ENCODE measurements at places on chromosomes 5 and 9.

GRCh38 chr9:87160148-87161102, 213.1 kb upstream of the GAS1 start:
- no peak for DNase-seq

DNA sequence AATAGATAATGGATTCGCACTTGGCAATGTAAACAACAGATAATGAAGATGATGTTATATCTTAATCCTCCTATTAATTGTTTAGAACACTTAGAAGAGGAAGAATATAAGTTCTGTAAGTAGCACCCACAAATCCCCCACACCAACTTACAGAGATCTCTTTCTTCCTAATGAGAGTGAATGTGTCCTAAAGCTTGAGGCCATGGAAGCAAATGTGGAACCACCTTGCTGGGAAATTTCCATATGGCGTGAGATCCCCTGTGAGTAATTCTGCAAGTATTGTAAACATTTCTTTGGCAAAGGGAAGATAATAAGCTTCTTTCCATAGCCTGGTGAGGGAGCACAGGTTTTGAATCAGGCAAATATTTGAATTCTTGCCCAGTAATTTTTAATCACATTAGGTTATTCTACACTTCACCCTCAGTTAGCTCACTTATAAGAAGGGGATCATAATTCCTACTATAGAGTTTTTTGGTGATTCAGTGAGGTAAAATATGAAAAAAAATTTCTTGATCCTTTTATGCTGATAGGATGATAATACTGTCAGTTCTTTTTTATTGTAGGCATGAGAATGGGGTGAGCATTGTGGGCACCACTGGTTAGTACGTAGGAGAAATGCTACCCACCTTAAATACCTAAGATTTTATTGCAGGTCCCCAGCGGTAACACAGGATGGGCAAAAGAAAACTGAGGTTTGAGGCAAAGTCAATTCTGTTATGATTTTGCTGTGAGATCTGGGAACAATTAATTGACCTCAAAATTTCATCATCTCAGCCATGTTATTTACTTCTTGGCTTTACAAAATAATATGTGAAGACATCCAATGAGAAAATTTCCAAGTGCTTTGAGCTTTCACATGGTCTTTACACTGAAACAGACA, 574.8 kb downstream of the PSAT1 start:
- no peak for DNase-seq

GRCh38 chr5:32562843-32563242, 22.5 kb upstream of the SUB1 start:
- no peak for DNase-seq

DNA sequence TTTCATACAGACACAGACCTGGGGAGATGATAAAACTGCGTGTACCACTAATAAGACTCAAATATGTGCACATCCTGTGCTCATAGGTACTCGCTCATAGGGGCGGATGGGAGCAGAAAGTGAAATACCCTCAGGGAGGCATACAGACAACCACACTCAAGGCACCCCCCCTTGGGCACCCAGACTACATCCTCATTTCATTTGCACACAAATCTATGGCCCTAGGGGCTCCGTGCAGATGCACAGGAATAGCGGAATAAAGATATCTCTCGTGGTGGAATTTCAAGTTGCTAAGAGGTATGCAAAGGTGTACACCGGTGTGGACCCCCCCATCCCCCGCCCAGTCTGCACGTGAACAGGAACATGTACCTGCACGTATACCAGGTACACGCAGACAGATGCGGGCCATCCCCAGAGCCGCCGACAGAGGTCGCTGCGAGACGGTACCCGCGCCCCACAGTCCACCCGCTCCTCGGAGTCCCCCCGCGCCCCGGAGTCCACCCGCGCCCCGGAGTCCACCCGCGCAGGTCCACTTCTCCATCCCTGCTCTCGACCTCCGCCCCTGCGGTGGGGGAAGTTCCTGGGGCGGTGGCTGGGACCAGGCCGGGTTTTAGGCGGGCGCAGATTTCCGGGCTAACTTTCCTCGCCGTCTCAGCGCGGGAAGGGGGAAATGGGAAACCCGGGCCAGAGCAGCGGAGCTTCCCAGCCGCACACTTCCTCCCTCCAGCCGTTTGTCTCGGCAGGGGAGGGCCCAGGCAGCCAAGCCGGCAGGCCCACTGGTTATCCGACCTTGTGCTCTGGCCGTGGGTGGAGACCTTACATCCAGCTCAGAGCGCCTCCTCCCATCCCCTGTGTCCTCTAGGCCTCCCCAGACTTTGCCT, 1.0 kb upstream of the IL12B start:
- peak; percentile 84 for DNase-seq

- no peak for DNase-seq
Measured at GRCh38 chr5:95989283-95990048, 27.8 kb upstream of the ELL2 start.

- DNase-seq = no peak
Measured at GRCh38 chr5:8053270-8053669, 184.3 kb downstream of the MTRR start.

DNA sequence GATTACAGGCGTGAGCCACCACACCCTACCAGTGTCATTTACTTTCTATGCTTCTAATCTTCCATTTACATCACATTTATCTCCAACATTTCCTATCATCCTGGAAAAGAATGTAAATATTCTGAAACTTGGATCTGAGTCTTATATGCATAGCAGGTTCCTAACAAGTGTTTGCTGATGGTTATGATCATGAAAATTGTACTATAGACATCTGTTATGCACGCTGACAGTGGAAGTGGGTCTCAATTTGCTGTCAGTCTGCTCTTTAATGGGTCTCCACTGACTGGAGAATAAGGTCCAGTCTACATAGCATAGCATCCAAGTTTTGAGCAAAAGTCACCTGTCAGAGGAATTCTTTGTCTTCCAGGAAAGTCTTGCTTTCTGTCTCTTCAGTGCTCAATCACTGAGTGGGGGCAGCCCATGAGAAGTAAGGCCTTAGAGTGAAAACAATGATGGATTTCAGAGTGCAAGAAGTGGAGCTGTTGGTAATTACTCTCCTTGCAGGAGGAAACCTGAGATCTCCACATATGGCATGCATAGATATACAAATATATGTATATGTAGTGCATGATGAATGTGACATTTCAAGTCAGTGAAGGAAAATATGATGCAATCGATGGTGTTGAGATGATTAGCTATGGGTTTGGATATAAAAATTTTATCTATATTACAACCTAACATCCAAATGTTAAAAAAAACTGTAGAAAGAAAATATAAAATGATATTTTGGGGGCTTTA, 29.2 kb upstream of the MSANTD3 start:
- no peak for DNase-seq

- no peak for DNase-seq
Measured at GRCh38 chr5:128276537-128277216, 193.1 kb downstream of the SLC12A2 start.

DNA sequence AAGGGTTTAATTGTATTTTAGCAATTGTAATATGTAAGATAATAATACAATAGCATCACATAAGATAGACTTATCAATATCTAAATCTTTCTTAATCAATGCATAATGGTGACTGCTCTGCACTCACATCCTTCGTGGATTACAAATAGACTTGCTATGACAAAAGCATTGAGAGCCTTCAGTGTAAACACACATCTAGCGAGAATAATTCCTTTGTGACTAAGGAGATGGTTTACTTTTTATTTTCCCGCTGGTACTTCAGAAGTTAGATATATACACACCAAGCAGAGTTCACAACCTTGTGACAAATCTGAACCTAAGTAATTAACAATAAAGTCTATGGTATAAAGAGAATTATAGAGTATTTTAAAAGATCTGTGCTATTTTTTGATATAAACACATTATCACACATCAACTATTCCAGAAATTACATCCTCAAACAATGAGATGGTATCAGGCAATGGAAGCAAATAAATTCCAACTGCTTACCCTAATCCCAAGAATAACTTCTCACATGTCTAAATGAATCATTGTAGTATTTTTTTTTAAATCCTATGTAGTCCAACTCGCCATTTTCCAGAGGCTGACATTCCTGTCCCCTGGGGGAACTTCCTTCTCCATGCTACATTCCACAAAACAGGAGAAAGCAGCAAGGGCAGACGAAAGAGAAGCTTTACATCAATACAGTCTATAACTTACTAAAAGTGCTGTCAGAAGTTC, 51.2 kb downstream of the MAPKAP1 start:
- DNase-seq = no peak

GRCh38 chr5:175444060-175444904, at the start of gene DRD1:
TSS of gene DRD1 (minus strand) at chr5:175444182. CDS start at chr5:175443099, 1,083 bp downstream.
- peak; percentile 65 for DNase-seq

GRCh38 chr5:15073453-15073852, 201.9 kb upstream of the ANKH start:
- no peak for DNase-seq

DNA sequence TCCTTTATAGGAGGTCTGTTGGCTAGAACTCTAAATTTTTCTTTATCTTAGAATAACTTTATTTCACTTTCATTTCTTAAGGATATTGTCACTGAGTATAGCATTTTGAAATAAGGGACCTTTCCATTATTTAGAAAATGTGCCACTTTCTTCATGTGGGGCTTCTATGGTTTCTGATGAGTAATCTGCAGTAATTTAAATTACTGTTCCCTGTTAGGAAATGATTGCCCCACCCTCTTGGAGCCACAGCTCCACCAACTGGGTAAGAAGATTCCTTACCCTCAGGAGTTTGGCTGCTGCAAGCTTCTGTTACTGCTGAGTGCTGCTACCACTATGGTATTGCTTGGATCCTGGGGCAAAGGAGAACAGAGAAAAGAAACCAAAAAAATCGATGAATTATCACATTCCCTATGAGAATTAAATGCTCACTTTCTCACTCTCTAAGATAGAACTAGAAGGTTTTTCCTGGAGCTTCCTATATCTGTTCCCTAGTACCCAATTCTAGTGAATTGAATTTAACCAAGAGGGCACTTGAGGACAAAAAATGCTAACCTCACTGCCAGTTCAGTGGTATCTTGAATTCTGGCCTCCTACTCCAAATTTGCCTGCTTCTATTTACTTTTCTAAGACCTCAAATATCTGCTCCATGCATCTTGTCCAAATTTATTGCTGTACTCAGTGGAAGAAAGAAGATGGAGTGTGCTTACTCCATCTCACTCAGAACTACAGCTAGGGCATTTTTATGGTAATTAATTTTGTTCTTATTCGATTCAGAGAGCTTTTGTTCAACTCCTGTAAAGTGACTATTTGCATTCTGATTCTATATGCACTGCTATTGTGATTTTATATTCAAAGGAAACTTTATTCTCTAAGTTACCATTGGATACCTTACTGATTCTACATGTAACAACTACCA, 2111.3 kb downstream of the MAT2B start:
- no peak for DNase-seq

DNA sequence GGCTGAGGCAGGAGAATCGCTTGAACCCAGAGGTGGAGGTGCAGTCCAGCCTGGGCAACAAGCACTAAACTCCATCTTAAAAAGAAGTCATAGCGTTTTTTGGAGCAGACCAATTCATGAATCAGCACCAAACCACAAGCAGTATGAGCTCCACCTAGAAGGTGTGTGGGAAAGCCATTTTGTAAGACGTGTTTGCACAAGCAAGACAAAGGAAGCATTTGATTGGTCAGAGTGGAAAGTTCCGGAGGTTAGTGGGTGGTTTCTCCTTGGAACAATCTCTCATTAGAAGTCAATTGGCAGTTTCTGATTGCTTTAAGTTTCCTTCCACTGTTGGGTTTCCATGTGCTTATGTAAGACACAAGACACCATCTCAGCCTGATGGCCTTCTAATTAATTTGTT, 5.0 kb downstream of the SRD5A1 start:
- DNase-seq = no peak

DNA sequence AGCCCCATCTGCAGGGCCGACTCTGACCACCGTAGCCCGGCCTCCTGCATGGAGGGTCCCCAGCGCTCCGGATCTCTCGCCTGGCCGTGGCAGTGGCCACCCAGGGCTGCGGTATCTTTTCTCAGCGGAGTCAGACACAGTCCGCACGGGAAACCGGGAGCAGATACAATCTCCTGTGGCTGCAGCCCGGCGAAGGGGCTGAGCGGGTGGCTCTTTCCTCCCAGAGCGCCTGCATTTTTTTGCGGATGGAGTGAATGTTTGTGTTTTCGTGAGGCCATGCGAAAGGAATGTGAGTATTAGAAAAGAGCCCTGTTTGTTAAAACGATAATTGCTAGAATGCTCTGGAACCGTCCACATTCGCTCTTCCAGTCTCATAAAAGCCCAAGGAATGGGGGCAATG, 53.4 kb upstream of the PTCH1 start:
- DNase-seq = no peak

DNA sequence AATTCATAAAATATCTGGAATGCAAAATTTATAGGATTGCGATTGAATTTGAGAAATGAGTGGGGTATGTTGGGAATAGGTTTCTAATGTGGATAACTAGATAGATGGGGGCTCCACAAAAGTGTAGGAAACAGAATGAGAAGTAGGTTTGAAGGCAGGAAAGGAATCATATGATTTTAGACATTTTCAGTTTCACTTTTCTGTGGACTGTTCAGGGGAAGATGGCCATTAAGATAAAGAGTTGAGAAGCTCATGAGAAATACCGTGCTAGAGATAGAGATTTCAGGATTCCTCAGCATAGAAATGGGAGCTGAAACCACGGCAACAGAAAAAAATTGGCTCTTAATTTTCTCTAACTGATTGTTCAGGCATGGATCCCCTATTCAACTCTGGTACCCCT, 163.4 kb upstream of the CD180 start:
- no peak for DNase-seq

GRCh38 chr9:26264709-26265601, 586.7 kb upstream of the TUSC1 start:
- no peak for DNase-seq

- no peak for DNase-seq
Measured at GRCh38 chr5:39256477-39257235, 37.3 kb upstream of the FYB1 start.

DNA sequence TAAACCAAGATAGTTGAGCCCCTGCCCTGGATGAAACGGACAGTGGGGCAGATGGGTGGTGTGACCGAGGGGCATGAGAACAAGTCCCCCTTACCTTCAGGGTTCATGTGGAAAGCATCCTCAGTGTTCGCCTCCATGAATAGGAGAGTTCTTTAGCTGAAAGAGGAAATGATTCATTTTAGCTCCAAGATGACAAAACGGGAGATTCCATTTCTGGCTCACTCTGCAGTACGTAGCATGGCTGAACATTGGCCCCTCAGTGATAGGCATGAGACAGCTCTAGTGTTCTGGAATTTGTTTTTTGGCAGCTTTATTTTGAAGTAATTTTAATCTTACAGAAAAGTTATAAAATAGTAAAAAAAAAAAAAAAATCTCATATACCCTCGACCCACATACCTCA, 70.2 kb upstream of the AGXT2 start:
- DNase-seq = no peak

DNA sequence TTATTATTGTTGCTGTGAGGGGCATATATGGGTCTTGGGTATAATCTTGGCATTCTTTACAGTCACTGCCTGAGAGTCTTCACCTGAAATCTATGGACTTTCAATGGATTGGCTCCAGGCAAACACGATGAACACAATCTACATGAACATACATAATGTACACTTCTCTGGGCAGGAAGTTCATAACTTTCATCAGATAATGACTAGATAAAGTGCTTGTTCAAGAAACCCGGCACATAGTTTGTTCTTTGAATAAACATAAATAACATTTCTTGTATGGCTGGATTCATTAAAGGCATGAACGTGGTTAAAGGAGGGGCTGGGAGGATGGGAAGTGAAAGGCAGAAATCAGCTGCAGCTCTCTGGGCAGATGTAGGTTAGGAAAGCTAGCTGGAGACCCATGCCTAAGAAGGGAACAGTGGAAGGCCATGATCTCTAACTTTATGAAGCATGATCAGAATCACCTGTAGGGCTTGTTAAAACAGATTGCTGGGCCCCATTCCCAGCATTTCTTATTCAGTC, 306.9 kb upstream of the EFNA5 start:
- DNase-seq = no peak
